ENCODE measurements at places on chromosomes 3 and 15.
A peak's percentile ranks its signal among the peaks of the same experiment; 100 is the strongest.

DNA sequence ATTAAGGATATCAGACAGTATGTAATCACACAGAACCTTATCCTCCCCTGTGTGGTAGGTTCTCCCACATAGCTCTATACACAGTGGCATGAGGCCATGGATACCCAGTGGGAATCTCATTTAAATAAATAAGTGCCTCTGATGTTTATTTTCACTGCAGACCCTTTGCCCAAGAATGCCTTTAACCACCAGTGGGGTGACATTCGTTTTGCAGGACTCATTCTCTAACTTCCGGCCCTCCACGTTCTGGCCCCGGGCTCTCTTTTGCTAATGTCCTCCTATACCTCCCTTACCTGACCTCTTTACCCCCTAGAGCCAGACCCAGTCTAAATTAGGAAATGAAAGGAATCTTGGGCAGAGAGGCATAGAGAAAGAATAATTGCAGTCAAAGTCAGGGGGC lies 8.3 kb downstream of the CCDC80 start:
- DNase-seq = no peak

DNA sequence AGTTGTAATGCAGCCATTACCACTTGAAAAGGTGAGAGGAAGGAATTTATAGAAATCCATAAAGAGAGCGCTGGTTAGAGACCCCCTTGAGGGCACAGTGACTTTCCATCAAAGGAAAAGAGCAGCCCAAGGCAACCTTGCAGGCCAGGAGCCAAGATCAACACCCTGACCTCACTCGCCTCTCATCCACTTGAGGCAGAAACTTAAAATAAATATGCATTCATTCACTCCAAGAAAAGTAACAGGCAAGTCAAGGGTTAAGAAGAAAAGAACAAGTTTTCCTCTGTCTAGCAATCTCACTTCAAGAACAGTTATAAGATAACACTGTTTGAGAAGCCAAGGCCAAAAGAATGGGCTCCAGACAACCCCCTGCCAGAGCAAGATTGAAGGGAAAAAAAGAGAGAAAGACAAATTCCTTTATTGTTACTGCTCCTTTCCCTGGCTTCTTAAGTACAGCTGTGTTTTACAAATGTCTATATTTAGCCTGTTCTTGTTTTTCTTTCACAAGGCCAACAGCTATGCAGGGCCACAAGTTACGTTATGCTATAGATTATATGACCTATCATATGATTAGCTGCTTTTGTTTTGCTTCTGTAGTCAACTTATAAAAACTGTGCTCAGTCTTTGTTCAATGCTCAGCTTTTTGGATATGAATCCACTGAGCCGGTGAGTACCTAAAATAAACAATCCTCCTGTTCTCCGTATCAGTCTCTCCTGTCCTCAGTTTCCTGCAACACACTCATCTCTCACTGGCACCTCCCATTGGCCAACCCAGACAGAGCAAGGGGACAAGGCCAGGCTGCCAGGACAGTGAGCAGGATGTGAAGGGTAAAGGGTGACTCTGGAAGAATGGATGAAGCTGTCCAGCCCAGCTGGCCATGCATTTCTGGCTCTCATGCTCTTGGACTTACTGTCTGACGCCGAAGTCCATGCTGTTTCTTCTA lies 15.8 kb upstream of the SSUH2 start:
- DNase-seq = no peak

DNA sequence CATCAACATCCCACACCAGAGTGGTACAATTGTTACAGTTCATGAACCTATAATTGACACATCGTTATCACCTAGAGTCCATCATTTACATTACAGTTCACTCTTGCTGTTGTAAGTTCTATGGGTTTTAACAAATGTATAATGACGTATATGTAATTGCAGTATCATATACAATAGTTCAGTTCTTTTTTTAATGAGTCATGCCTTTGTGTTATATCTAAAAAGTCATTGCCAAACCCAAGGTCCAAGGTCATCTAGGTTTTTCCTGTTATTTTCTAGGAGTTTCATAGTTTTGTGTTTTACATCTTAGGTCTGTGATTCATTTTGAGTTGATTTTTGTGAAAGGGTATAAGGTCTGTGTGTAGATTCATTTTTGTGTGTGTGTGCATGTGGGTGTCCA lies 160.9 kb upstream of the GALNT15 start:
- DNase-seq = no peak

DNA sequence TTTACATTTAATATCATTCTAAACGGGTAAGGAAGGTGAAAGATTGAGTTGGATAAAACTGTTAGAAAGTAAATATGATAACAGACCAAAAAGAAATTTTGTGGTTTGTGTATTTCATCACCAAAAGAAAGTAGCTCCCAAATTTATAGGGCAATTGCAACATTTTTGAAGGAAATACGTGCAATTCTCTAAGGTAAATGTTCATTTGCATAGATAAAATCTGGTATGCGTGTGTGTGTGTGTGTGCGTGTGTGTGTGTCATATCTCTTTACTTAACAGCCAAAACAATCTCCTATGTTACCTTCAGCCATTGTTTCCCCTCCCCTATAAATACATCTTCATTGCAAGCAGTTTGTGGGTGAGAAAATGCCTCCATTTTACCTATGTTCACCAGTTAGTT lies 208.4 kb downstream of the TNIK start:
- DNase-seq = no peak

DNA sequence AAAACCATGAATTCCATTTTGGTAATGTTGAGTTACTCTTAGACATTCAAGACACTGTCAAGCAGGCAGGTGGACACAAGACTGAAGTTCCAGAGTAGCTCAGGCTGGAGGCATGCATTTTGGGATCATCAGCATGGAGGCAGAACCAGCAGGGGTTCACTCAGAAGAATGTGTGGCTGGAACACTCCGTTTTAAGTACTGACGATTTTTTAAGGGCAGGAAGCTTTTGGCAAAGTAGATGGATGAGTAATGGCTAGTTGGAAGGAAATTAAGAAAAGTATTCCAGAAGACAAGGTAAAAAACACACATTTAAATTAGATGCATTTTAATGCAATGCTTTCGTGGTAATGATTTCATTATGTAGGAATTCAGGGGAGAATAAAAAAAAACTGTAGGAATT lies 420.4 kb downstream of the ROBO2 start:
- DNase-seq = no peak

- DNase-seq = peak; percentile 65
Measured at GRCh38 chr3:182258538-182259177, 534.6 kb upstream of the ATP11B start.

- DNase-seq = no peak
Measured at GRCh38 chr3:119042162-119042561, 7.5 kb upstream of the IGSF11 start.

DNA sequence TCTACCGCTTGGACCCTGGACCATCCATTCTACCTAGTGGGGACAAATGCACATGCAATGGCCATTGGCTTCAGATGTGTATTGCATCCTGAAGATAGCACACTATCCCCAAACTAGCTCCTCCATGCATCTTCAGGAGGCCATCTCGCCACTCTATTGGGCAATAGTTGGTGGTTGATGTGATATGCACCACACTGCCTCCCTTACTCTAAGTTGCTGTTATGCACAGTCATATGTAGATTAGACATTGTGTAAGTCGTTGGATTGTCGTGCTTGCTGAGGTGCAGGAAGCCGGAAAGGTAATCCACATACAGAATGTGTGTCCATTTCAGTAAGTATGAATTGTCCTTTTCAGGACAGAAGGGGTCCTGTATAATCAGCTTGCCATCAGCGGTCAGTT lies 26.7 kb upstream of the PLA2G4D start:
- no peak for DNase-seq

DNA sequence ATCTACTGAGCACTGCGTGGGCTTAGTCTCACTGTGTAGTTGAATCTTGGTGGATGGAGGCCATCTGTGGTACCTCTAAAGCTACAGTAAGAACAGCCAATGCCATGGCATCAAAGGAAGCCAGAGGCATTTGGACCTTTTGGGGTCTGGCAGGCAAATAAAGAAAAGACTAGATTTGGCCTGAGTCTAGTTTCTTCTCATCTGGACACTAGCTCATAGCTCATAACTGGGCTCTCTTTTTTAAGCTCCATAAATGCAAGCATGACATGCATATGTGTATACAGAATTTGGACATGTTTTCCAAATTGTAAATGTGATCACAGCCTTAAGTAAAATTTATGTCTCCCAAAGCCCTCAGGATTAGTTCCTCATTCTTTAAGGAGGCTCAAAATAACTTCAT lies 107.5 kb downstream of the CNTN6 start:
- no peak for DNase-seq

DNA sequence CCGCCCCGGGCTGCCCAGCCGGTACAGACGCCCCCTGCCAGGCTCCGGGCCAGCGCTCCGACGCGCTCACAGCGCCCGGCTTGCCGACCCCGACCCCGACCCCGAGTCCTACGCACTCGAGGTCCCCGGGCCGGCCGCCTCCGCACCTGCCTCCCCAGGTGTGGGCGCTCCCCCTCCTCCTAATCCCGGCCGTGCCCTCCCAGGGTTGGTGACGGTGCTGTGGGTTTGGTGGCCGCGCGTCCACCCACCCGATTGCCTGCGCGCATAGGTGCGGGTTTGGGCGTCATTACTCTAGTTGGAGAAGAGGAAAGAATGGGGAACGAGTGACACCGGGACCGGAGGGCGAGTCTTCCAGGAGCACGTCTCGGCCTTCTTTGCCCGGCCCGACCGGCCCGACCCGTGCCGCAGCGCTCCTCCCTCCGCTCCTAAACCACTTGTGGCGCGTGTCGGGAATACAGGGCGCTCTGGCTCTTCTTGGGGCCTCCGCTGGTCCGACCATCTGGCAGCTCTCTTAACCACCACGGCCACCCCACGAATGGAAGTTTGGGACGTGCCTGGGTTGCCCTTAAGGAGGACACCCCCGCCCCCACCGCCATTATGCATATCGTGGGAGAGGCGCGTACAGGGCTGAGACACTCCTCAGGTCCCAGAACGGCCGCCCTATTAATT lies 810 bp upstream of the THRB start:
- DNase-seq = no peak

DNA sequence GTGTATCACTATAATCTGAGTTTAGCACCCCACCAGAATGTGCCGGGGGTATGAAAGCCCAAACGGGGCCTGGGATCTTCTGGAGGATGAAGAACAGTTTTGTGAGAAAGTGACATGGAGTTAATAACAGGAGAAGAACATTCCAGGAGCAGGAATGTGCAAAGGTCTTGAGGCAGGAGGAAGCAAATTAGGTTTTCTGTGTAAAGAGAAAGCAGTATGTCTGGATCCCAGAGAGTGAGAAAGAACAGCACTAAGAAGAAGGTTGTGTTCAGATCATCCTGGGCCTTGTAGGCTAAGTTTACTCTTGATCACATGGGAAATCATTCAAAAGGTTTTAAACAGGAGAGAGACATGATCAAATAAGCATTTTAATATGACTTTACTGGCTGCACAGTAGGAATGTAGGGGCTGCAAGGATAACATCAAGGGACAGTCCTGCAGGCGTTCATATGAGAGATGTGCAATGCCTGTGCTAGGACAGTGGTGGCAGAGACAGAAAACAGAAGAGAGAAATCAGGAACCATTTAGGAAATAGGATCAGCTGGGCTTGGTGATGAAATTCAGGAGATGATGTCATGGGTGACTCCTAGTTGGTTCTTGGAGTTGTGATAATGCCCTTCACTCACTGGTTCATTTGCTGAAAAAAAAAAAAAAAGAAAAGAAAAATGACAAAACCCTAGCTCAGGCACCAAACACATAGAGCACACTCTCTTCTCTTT lies 113.5 kb downstream of the TNIK start:
- DNase-seq = no peak

- DNase-seq = no peak
Measured at GRCh38 chr3:52333869-52334557, 17.9 kb downstream of the DNAH1 start.

DNA sequence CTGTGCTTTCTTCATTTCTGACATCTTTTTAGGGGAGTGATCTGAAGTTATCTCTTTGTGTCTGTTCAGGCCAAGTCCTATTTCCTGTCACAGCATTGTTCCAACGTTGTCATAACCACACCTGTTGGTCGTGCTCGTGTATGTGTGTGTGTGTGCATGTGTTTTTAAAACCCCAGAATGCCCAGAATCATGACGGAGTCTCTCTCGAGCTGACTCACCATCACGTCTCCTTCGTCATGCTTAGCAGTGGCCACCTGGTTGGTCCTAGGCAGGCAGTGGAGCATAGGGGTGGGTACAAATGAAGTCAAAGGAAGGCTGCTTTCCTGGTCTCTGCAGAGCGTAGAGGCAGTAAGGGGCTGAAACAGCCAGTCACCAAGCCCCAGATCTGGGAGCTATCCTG lies 126.8 kb upstream of the ABHD17C start:
- no peak for DNase-seq

- no peak for DNase-seq
Measured at GRCh38 chr3:69065318-69065964, 13.3 kb upstream of the TMF1 start.

DNA sequence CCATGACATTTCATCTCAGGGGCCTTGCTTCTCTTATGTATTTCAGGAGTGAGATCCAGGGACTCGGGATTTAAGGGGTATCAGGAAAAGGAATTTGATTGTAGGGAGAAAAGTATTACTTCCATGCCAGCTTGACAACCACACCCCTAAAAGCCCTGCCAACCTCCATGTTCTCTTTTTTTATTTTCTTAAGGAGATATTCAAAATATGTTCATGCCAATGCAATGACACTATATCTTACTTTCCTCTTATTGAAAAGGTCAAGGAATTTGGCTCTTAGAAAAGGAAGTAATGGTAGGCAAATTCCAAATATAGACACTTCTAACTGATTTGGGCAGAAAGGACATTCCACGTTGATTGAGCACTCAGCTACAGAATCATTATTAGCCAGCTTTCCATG lies 407.5 kb upstream of the NECTIN3 start:
- DNase-seq = no peak

- no peak for DNase-seq
Measured at GRCh38 chr15:74869372-74869725, 3.8 kb downstream of the SCAMP2 start.

DNA sequence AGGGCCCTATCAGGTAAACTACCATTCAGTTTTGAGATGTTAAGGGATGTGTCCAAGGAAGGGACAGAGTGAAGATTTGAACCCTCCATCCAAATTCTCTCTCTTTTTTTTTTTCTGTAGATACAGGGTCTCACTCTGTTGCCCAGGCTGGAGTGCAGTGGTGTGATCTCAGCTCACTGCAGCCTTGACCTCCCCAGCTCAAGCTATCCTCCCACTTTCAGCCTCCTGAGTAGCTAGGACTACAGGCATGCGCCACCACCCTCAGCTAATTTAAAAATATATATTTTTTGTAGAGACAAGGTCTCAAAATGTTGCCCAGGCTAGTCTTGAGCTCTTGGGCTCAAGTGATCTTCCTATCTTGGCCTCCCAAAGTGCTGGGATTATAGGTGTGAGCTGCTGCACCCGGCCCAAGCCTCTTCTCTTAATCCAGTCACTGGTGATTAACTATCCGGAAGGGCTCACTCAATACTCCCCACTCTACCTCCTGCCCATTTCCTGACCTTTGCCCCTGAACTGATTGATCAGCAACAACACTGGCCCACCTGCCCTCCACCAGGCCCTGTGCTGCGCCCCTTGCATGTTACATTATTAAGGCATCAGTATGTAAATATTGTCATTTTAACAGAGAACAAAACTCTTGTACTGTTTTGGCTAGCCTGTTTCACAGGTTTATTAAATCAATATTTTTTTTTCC lies 164.7 kb downstream of the CTNNB1 start:
- DNase-seq = no peak

Data from SHP77 (cell line).